ENCODE measurements at places on chromosomes 7 and 10.

GRCh38 chr10:20890491-20891337 is 6.4 kb downstream of the NEBL start:
- no peak for DNase-seq

- DNase-seq: no peak
Measured at GRCh38 chr7:2688409-2689342, 674 bp downstream of the AMZ1 start.

DNA sequence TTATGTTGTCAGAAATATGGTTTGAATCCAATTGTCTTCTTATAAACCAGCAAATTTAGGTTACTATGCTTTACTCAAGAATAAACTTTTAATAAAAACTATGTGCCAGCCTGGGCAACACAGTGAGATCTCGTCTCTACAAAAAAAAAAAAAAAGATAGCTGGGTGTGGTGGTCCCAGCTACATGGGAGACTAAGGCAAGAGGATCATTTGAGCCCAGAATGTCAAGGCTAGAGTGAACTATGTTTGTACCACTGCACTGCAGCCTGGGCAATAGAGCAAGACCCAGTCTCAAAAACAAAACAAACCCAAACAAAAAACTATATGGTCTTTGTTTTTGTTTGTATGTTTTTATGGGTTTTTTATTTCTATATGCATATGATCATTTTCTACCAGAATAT is 7.5 kb upstream of the ARHGAP12 start:
- no peak for DNase-seq

- DNase-seq: no peak
Measured at GRCh38 chr7:152862006-152862405, 102.5 kb downstream of the ACTR3B start.

DNA sequence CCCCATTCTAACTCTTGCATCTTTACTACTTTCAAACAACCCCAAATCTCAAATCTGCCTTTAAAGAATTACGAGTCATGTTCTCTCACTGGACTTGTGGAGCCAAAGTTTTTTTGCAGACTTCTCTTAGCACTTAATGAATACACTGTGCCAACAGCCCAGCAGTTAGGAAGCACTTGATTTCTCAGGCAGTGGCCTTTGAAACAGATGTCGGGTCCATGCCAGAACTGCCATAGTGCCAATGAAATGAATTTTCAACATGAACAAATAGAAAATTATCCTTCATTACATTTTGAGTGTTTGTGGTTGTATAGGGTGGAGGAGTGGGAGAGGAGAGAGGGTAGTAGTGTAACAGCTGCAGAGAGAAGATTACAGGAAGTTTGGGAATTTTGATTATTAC is 5.9 kb downstream of the BORCS7 start:
- no peak for DNase-seq

DNA sequence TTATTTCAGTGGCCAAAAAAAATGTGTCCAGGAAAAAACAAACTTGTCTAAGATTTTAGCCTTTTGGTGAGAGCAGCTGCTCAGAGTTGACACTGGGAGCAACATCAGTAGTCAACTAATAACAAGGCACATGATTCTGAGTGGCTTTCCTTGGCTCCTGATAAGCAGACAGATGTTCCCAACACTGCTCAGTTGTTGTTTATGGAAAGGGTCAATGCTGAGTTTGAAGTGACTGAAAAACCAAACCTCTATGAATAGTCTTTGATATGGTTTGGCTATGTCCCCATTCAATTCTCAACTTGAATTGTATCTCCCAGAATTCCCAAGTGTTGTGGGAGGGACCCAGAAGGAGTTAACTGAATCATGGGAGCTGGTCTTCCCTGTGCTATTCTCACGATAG is 12.3 kb downstream of the DYDC1 start:
- no peak for DNase-seq

GRCh38 chr7:129385116-129385515 is 49.1 kb upstream of the STRIP2 start:
- DNase-seq: no peak

- no peak for DNase-seq
Measured at GRCh38 chr10:11588873-11589574, 22.4 kb downstream of the USP6NL start.

DNA sequence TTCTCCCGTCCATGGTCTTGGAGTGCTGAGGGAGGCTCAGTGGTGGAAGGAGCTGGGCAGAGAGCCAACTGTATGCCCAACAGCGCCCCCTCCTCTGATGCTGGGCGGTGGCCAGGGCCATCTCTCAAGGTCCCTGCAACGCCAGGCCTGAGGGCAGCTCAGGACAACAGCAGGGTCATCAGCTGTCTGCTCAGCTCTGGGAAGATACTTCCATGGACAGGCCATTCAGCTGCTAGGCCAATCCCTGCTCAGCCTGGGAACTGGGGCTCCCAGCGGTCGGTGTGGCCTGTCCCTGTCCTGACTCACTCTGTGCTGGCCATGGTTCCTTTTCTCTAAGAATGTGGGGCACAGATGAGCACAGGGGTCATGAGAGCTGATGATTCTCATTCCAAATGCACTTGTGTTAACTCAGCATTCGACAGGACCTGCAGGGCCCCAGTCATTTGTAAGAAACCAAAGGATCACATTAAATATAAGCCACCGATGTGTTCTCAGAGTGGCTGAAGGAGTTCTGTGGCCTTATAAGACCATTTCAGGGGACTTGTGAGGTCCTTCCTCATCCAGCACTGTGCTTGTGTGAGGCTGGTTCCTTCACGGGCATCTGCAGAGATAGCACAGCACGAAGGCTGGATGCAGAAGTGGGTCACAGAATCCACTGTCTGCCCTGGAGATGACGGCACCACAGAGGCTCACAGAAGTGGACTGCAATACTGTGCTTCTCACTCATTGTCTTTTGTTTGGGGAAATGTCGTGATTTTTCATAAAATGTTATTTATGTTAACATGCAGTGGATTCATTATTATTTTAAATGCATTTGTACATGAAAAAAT is 73.0 kb downstream of the ADCY1 start:
- DNase-seq: no peak

GRCh38 chr10:106226828-106227227 is 937.7 kb downstream of the SORCS1 start:
- no peak for DNase-seq

DNA sequence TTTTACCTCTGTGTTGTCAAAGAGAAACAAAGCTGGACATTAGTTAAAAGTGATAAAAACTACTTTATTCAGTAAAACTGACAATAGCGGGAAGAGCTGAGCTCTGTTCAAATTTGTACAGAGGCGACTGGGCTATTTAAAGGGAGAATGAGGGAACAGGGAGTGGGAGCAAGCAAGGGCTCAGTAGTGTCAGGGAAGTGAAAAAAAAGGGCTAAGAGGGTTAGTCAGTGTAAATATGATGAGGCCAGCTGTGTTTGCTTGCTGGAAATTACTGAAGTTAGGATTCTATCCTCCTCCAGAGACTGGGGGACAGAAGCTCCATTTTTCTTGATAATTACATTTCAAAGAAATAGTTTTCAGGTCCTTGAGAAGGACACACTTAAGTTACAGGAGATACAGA is 232.5 kb downstream of the SH2D4B start:
- DNase-seq: no peak

- DNase-seq: no peak
Measured at GRCh38 chr10:121041906-121042305, 190.7 kb downstream of the WDR11 start.

DNA sequence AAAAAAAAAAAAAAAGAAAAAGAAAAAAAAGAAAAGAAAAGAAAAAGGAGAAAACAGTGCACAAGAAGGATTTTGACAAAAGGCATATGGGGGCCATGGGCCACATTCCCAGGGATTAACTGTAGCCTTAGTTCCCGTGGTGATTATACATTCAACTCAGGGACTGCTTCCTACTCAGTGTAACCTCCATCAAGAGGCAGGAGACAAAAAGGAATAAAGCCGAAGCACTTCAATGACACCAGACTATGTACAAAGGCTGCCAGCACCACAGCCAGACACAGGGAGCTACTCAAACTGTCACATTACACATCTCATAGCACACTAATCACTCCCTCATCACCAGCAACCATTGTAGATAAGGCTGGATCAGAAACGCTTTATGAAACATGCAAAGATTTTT is 5.1 kb upstream of the PMPCB start:
- no peak for DNase-seq

DNA sequence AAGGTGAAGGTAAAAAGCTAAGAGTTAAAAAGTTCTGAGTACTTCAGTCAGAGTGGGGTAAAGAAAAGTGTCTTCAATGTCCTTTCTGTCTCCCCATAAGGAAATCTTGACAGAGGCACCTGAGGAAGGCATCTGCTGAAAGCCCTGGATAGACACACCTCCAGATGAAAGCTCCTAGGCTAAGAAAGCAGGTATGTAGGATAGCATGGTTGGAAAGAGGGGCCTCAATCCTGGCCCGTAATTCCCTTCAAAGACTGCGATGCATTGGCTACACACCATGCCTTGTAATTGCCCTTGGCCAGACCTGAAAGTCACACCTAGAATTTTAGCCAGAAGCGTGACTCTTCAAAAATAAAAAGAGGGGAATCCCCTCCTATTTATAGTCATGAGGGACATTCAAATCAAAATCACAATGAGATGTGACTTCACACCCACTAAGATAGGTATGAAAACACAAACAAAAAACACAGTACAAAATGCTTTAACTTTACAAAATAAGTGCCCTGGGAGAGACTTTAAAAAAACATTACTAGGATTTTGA is 809.7 kb downstream of the IPMK start:
- DNase-seq: no peak

- DNase-seq: no peak
Measured at GRCh38 chr7:20929199-20929598, 142.5 kb upstream of the SP8 start.

- DNase-seq: no peak
Measured at GRCh38 chr7:80884511-80885195, 34.2 kb downstream of the SEMA3C start.

DNA sequence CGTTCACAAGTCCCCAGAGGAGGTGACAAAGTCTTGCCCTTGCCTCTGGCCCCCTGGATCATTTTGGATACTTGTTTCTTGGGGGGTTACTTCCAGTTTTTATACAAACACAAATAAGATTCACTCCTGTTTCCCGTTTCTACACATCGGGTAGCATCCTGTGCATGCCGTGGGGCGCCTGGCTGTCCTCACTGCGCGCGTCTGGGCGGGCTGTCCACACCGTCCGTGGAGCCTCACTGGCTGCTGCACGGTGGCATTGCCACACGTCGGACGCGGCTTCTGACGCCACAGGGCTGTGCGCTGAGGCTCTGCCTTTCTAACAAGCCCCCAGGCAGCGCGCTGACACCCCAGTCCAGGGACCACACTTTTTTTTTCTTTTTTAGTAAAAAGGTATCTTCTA is 18.4 kb downstream of the BNIP3 start:
- no peak for DNase-seq

DNA sequence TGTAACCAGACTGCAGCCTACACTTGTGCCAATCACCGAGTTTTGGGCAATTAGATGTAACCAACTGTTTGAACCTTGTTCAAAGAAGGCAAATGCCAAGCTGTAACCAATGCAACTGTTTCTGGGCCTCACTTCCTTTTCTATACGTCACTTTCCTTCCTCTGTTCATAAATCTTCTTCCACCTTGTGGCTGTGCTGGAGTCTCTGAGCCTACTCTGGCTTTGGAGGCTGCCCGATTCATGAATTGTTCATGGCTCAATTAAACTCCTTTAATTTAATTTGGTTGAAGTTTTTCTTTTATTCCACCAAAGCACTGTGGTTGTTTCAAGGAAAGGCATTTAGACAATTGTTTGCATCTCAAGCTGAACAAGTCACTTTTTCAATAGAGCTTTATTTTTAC is 43.5 kb upstream of the UCN3 start:
- no peak for DNase-seq

DNA sequence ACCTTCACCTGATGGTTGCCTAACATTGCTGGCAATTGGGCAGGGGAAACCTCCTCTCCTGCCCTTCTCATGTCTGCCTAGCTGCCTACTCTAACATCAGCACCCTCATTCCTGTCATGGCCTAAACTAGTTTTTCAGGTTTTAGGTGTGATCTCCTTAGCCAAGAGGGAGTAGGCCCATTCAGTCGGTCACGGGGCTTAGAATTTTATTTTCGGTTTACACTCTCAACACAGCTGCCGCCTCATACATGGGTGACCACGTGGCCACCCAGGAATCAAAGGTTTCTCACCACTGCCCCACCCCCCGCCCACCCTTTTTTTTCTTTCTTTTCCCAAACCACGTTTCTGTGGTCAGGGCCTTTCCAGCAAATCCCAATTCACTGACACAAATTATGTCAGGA is 97.2 kb downstream of the RALA start:
- no peak for DNase-seq

- no peak for DNase-seq
Measured at GRCh38 chr10:100831742-100832141, 81.0 kb upstream of the SLF2 start.

DNA sequence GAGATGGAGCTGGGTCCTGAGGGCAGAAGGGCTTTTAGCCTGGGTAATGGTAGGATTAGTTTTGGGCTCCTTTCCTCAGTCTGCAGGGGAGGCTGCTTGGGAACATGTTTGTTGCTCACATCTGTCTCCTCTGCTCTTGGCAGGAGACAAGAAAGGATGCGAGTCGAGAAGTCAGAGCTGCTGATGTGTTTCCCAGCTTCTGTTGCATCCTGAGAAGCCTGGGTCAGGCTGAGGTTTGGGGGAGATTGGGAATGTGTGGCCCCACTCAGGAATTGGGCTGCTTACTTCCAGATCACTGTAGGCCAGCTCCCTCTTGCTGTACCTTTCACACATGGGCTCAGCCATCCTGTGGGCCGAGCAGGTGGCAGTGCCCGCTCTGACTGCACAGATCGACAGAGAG is 79.2 kb downstream of the CCNY start:
- DNase-seq: no peak

GRCh38 chr7:233249-234035 is 41.1 kb downstream of the FAM20C start:
- no peak for DNase-seq

DNA sequence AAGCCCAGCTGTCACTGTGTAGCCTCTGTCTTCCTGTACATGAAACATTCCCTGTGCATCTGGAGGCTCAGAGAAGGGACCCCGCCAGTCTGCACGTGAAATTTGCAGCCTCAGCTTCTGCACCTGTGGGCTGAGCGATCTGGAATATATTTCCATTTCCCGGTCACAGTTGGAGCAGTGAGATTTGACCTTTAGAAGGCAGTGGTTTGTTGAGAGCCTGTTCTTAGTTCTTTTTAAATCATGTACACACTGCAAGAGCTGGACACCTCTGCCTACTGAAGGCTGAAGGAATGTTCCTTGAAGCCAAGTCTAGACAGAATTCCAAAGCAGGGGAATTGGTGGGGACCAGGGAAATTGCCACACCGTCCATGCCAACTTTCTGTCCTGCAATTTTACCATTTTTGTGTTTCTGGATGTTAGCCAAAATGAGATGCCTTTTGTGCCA is 706.6 kb downstream of the INHBA start:
- DNase-seq: no peak

All from NCI-H2227 treated with DMSO at 0.1 percent for 48 hours (cell line).